ENCODE measurements at places on chromosomes 12 and 14.

GRCh38 chr14:38090506-38090905, 117.2 kb upstream of the SSTR1 start:
- DNase-seq: no peak

DNA sequence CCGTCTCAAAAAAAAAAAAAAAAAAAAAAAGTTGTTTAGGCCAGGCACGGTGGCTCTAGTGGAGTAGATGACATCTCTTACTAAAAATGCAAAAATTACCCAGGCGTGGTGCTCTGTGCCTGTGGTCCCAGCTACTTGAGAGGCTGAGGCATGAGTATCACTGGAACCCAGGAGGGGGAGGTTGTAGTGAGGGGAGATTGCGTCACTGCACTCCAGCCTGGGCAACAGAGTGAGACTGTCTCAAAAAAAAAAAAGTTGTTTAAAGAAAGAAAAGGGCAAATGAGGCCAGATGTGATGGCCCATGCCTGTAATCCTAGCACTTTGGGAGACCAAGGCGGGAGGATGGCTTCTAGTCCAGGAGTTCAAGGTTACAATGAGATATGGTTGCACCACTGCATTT, 36.6 kb upstream of the SPPL3 start:
- no peak for DNase-seq

GRCh38 chr12:59086126-59086525, 165.8 kb upstream of the LRIG3 start:
- no peak for DNase-seq

- no peak for DNase-seq
Measured at GRCh38 chr12:102735104-102735503, 181.9 kb downstream of the PAH start.

GRCh38 chr12:51814311-51815088, 34.0 kb downstream of the FIGNL2 start:
- DNase-seq: peak; percentile 44

GRCh38 chr12:58926586-58926985, 6.3 kb upstream of the LRIG3 start:
- no peak for DNase-seq

DNA sequence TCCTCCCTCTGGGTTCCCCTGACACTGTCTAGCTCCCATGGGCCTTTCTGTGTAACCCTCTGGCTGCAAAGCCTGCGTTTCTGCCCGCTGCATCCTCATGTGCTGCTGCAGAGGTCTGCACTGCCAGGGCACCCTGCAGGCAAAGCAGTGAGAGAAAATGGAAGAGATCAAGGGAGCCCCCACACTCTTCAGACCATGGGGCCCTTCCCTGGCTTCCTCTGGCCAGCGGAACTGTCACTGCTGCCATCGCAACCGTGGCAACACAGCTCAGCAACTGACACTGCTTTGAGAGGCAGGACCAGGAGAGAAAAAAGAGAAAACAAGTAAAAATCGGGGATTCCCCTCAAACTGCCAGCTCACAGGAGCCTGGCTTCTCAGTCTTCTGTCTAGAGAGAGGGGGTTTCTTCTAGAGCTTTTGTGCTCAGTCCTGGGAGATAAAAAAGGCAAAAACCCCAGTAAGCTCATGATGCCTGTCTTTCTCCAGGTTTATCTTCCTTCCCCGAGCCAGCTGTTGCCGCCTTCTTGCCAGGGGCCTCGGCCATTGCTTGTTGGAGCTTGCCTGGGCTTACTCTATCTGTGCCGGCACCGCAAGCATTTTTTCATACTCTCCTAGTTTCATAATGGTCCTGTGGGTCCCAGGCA, 38.9 kb downstream of the C14orf132 start:
- no peak for DNase-seq

DNA sequence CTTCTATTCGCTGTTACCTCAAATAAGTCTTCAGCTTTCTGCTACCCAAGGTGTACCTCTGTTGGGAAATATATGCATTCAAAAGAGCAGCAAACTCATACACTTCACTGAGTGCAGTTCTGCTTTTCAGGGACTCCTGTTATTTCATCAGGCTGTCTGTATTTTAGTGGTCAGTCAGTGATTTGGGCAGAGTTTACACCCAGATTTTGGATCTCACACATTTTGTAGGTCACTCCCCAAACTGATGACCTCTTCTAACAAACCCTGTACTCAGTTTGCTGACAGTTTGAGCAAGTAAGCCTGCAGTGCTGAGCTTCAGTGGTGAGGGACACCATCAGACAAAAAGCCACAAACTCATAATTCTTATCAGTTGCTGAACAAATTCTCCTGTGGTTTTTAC, 8.2 kb upstream of the WASHC4 start:
- DNase-seq: no peak

DNA sequence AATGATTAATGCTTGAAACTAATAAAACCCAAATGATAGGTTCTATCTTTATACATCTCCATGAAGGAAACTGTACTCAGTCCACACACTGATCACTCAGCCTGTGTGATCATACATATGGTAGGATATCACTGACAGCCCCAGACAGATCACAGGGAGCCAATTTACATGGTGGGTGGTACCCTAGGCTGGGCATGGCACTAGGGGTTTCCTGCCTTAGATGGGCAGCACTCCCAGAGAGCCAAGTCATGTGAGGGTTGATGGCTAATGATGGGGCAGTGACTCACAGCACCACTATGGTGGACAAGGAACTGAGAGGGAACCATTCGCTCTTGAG, 89.6 kb upstream of the PTPRR start:
- no peak for DNase-seq

DNA sequence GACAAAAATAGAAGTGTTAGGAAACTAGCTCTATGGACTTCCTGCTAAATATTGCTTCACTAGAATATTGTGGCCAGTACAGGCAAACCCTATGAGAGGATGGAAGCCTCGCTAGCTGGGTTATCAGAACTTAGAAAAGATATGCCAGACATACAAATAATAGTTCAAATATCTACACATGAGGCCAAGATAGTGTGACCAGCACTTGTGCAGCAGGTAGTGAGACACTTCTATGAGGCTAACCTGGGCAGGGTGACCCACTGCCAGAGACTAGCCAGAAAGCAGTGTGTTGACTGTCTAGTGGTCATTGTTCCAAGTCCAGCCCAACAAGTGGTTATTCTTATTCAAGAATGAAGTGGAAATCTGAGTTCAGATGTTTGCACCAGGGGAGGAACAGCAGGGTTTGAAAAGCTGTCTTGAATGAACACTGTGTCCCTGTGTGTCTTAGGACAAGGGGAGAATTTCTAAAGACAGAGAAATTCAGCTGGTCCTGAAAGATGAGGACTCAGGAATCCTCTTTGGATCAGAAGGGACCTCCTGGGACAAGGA, 16.3 kb downstream of the TSPAN8 start:
- no peak for DNase-seq

GRCh38 chr12:12757121-12757520, 28.3 kb upstream of the APOLD1 start:
- no peak for DNase-seq

GRCh38 chr14:105328070-105328677, 13.6 kb downstream of the PACS2 start:
- no peak for DNase-seq

- DNase-seq: no peak
Measured at GRCh38 chr14:100851586-100851916, 25.6 kb downstream of the MEG3 start.

GRCh38 chr14:84084056-84084630, 1445.8 kb upstream of the FLRT2 start:
- DNase-seq: no peak

DNA sequence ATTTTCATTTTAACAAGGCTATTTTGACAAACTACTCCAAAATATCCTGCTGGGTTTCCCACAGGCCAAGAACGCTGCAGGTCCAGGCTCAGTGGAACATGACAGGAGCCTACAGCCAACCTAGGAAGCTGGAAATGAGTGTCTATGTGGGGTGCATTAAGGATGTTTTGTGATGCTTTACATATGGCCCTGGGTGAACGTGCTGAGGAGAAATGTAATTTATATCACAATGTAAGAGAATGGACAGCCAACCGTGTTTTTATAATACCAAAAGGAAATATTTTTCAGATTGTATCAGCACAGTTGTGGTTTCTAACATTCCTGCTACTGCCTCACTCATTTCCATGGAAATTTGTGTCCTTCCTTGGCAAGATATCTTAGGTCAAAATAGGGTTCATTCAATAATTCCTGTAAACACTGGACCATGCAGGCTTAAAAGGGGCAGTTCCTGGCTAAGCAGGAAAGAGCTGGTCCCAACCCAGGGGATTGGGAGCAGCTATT, 51.5 kb downstream of the ST8SIA1 start:
- DNase-seq: no peak

- no peak for DNase-seq
Measured at GRCh38 chr12:88737838-88738472, 157.7 kb upstream of the KITLG start.

DNA sequence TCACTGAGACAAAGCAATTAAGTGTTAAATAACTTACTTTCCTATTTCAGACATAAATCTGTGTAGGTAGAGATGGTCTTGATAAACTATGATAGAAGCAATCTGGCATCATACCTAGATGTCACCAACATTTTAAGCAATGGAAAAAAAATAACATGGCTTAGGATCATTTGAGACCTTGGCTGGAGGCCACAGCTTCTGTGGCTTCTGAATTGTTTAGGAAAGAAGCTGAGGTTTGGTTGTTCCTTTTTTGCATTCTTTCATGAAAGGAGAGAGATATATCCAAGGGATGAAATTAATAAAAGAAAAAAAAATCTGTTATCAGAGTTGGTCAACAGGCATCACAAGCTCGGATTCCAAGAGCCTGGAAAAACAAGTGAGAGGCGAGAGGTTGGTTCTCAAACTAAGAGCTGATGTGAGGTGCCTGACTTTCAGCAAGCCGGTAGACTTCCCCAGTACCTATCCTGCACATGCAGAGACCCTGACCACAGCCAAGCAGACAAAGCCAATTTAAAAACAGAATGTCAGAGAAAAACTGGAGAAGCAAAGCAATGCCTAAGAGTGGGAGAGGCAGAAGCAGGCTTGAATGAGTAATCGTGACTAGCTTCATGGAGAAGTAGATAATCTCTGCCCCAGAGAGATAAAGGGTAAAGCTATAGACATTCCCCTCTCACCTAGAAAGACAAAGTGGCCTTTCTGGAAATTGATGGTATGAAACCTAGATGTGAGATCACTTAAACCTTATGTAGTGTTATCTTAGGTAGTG, 43.4 kb upstream of the ST8SIA1 start:
- DNase-seq: no peak

DNA sequence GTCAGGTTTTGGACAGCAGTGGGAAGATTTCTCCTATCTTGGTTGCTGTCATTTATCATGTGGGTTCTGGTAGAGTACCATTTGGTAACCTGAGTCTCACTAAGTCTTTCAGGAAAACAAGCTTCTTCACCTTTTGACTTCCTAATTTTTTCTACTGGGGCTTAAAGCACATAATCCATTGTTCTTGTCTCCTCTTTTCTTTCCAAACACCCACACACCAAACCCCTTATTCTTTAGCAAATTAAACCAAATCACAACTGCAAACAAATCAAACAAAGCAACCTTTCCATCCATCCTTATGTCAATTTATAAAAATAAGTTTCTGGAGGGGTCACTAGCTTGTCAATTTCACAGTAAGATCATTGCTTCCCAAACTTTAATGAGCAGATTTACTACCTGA, 84.1 kb downstream of the ATP23 start:
- DNase-seq: no peak

GRCh38 chr12:22874151-22874550, 249.2 kb downstream of the ETNK1 start:
- DNase-seq: no peak

GRCh38 chr12:24721191-24721590, 227.7 kb downstream of the BCAT1 start:
- no peak for DNase-seq

DNA sequence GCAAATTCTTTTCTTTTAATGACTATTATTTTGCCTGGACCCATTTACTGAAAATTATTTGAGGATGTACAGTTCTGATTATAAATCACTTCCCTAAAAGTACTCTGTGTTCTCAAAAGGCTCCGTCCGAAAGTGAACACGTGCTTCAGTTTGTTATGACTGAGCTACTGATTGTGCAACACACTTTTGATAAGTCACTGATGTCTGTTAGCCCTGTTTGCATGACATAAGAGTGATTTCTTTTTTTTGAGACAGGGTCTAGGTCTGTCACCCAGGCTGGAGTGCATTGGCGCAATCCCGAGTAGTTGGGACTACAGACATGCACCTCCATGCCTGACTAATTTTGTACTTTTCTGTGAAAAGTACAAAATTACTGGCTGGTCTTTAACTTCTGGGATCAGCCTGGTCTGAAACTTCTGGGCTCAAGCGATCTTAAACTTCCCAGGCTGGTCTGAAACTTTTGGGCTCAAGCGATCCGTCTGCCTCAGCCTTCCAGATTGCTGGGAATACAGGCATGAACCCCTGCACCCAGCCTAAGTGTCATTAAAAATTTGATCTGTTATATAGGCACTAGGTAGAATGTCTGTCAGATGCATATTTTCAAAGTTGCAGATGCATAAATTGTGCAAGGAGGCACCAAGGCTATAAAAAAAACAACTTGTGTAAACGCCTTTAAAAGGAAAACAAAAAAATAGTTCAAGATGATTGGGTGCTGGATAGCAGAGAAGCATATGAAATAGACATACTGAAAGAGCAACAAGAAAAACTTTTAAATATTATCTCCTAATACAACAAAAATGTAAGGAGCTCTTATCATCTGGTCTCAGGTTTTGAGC, 111.5 kb downstream of the SRGAP1 start:
- DNase-seq: no peak

- no peak for DNase-seq
Measured at GRCh38 chr14:79404874-79405511, 806.3 kb downstream of the DIO2 start.

DNA sequence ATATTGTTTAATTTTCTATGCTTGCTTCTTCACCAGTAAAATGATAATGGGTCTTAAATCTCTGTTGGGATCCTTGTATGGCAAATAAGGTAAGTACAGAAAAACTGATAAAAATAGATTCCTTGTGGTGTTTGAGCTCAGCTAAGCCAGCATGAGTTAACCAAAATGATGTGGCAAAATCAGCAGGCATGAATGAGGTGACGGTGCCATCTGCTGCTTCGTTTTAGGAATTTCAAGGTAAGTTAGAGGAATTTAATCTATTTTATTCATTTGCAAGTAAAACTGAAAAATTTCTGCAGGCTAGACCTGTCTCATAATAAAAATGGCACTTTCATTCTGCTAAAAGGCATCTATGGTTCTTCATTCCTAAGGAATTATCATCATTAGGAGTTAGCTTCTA, 10.0 kb upstream of the CLEC7A start:
- peak; percentile 31 for DNase-seq

- no peak for DNase-seq
Measured at GRCh38 chr12:5985471-5985870, 40.4 kb upstream of the ANO2 start.
